ENCODE measurements at places on chromosomes 7 and 10.

GRCh38 chr10:13681095-13681494 lies 94.3 kb downstream of the PRPF18 start:
- DNase-seq: no peak

- no peak for DNase-seq
Measured at GRCh38 chr10:78044699-78045098, 11.0 kb downstream of the RPS24 start.

GRCh38 chr7:30247541-30248401 lies 36.6 kb upstream of the ZNRF2 start:
- DNase-seq: no peak

- DNase-seq: no peak
Measured at GRCh38 chr7:22675917-22676343, 51.1 kb upstream of the IL6 start.

GRCh38 chr10:97224483-97225435 lies 39.0 kb upstream of the SLIT1 start:
- no peak for DNase-seq

DNA sequence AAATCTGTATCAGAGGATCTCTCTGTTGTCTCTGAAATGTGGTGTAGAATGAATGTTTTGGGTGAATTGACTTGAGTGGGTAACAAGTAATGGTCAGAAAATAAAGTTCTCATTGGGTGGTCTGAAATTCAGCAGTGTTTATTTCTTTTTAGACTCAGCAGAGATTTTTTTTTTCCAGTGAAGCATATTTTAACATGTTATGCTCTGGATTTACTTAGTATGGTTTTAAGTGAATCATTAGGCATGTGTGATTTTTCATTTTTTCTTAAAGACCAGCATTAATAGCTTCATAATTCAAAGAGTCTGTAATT lies 63.5 kb downstream of the REEP3 start:
- DNase-seq: no peak

DNA sequence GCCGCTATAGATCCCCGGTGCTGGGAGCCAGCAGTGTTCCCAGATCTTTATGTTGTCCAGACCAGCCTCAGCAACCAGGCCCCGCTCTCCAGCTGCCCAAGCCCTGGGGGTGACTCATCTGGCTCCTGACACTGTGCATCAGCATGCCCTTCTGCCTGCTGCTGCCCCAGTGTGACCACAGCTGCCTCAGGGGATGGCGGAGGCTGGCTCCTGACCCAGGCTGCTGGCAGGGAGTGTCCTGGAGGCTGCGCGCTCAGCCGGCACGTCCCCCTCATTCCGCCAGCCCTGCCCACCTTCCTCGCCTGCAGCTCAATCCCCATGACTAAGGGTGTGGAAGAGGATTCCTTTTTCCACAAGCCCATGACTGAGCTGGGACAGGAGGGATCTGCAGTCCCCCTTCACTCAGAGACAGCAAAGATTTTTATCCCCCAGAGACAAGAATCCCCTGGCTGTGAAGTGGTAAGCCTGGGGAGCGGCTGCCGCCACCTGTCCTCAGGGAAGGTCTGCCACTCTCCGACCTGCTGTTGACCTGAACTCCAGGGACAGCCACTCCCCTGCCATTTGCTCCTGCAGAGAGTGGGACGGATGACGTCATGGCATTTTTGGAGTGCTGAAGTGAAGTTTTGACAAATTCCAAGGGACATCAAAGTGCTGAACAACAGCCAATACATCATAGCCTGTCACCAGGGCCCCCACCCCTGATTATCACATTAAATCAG lies 182.8 kb upstream of the BMPER start:
- DNase-seq: no peak

DNA sequence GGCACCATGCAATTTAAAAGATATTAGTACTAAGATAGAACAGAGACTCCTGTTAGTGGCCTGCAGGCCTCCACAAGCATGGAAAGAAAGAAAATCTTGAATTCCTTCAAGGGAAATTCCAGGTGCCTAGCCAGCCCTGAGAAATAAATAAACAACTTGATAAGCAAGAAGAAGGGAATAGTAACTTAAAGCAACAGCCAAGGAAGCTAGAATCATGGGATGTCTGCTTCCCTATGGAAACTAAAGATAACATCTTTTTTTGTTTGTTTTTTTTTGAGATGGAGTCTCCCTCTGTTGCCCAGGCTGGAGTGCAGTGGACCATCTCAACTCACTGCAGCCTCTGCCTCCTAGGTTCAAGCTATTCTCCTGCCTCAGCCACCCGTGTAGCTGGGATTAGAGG lies 128.6 kb downstream of the SKIDA1 start:
- DNase-seq: no peak

Measured in BJ (cell line).